D341Med (cell line): ENCODE measurements at places on chromosomes 6 and 20.

GRCh38 chr20:31663838-31664695 is 26.4 kb downstream of the COX4I2 start:
- DNase-seq, result no peak

DNA sequence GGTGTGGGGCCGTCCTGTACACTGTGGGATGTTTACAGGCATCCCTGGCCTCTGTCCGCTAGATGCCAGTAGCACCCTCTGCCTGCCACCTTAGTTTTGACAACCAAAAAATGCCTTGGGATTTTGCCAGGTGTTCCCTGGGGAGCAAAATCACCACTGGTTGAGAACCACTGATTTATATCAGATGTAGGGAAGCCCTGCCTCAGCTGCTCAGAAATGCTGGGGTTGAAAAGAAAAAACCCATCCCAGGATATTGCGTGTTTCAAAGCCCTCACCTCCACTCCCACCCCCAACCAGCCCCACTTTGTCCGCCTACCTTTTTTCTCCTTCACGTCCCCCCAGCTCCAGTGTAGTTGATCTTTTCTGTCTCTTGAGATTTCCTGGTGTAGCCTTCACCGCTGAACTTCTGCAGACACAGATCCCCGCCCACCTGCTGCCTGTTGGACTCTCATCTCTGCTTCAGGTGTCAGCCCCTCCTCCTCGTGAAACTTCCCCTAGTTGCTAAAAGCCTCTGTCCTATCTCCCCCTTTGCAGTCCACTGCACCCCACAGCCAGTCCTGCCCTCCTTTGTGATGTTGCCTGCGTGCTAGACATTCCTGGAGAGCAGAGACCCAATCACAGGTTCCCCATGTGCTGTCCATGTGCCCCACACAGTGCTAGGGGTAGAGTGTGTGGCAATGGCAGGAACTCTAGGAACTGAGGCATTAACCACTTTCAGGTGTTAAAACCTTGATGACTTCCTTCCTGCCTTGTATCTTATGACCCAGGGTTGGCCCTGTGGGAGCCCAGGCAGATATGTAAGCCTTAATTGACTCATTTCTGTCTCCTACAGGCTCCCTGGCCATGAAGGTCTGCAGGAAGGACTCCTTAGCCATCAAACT is 98.9 kb downstream of the TBC1D7 start:
- DNase-seq, result peak; percentile 55

DNA sequence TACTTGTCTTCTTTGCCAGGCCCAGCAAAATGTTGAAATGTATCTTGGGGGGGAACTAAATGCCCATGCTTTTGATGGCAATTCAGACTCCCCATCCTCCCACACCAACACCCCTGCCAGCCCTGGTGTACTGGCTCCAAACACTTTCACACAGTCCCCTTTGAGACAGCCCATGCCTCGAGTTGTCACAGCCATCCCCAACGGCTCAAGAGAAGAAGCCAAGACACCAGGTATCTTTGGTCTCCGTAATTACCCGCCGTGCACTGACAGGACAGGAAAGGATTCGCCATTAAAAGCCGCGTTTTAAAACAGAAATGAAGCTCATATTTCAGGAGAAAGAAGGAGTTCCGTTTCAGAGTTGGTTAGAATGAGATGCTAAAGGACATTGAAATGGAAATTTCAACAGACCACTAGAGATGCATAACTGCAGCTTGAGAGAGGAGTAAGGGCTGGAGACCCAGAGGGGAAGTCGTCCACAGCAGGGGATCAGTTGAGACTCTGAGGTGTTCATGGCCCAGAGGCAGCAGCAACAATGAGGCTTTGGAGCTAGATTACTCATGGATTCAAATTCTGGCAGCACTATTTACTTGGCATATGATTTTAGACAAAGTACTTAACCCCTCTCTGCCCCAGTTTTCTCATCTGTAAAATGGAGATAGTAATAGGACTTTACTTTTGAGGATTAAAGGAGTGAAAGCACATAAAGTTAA is 63.5 kb upstream of the ADGRF1 start:
- no peak for DNase-seq

- DNase-seq, result no peak
These were observed 13.7 kb upstream of the SIRPB1 start for GRCh38 chr20:1633535-1633934.

DNA sequence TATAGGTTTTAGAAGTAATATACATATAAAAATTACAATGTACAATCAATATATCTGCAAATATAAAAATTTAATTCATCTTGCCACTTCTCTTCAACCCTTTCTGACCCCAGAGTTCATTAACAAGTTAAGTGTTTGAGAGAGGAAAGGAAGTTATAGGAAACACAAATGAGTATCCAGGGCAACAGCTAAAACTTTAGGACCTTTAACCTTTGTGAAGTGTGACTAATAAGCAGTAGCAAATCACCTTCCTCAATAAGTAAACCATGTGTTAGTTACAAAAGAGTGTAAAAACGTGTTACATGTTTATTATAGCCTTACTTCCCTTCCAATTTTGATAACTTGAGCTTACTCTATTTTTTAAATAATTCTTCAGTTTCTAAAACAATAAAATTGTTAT is 73.4 kb upstream of the SIM1 start:
- DNase-seq, result no peak

DNA sequence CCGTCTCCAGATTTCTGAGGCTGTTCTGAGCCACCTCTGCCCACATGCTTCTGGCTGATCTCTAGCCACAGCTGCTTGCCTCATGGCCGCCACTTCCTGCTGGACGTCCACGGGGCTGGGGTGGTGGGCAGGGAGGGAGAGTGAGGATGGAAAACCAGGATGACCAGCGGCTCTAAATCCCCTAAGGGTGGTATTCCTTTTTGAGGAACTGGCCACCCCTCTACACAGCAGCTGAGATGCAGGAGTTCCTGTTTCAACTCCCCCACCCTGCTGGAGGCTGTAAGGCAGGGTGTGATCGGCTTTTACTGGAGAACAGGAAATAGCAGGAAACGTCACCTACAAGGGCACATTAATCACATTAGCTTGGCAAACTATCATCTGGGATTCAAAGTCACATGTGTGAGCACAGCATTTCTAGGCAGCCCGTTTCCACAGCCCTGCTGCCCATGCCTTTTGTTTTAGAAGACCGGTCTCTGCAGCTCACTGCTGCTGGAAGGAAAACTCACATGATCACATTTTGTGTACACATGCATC is 181.6 kb upstream of the ECI2 start:
- DNase-seq, result peak; percentile 23

GRCh38 chr6:111157412-111157811 is 70.1 kb downstream of the SLC16A10 start:
- no peak for DNase-seq

DNA sequence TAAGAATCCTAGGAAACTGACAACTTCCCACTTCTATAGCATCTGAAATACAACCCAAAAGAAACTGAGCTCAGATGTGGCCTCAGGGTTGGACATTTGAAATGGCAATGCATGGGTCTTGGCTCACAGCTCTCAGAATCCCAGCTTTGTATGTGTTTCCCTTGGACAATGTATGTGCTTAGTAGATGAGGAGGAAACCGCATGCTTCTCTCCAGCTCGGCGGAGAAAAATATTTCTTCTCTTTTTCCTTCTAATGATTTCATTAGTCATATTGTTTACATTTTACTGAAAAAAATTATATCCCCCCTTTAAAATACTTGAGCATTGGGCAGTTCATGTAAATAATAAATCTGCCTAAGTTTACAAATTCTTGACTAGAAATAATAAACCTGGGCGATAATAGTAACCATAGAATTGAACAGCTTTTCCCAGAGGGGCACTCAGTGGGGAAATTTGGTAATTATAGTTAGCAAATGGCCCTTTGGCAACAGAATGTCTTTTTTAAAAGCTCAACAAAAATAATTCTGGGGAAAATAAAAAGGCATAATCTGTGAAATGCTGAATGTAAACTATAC is 55.3 kb downstream of the PFDN4 start:
- no peak for DNase-seq

DNA sequence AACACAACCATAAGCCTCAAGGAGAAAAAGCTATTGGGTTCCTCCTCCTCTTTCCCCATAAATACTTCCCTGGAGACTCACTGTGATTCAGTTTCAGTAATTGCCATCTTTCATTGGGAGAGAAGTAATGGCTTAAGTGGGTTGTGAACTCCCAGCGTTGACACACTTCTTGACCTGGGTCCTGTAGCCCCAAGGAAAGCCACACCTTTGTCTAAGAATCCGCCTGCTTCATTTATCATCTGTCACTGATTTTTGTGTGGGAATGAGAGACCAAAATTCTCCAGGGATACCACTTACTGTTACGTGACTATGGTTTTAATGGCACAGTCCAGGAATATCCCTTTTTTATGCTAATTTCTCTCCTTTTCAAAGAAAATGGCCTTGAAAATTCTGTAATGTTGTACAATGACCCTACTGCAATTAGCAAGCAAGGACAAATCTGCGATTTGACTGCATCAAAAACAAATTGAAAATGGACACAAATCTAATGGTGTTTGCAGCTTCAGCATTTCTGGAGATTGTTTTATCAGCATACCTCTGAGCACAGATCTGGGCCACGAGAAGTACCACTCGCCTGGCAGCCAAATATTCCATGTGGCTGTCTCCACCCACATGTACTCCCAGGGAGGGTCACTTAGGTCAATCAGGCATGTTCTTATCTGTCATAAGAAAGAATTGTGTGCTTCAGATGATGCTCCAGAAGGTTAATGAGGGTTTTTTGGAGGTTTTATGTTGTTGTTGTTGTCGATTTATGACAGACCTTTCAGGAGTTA is 29.8 kb downstream of the DCBLD1 start:
- DNase-seq, result no peak

DNA sequence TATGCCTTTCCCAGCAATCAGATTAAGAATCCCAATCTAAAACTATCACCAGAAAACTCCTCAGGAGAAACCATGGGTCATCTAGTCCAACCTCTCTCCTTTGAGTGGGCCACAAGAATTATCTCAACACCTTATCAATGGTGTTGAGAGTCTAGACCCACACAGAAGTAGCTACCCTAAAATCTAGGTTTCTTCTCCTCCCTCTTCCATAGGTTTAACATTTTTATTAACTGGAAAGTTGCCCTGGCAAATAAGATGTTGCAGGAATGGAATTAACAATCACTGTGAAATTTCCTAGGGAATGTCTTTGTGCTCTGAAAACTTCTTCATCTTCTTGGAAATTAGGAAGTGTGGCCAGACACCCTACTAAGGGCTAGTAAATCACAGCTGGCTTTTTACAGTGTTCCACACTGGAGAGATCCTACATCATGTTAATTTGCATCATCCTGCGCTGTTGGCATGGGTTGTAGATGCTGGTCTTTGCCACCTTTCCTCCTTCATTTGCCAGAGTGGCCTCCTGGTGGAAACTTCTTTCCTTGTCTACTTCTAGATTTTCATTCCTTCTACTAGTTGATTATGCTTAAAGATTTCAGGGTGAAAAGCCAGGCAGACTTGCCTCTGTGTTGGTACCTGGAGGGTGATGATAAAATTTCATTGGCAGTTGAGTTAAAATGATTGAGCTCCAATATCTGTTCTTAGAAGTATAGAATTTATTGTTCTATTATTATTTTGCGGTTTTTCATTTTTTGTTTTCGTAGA is 2.7 kb downstream of the TNFAIP3 start:
- no peak for DNase-seq

- no peak for DNase-seq
These were observed 33.8 kb upstream of the KIF25 start for GRCh38 chr6:167963589-167964057.

DNA sequence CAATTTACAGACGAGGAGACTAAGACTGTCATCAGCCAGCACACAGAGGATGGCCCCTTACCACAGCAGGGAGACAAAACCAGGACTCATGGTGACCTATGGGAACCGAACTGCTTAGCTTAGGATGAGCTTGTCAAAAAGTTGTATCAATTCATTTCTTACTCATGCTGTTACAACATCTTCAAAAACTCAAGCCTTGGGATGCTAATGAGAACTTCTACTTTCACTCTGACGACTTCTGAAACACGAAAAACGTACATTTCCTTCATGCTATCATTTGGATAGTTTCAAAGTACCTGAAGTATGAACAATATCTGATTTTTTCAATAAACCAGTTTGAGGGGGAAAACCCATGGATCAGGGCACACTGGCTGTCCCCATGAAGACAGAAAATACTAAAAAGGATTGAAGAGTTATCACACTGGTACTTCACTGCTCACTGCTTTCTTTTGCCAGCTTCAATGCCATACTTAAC is 31.9 kb downstream of the HIVEP2 start:
- DNase-seq, result no peak

DNA sequence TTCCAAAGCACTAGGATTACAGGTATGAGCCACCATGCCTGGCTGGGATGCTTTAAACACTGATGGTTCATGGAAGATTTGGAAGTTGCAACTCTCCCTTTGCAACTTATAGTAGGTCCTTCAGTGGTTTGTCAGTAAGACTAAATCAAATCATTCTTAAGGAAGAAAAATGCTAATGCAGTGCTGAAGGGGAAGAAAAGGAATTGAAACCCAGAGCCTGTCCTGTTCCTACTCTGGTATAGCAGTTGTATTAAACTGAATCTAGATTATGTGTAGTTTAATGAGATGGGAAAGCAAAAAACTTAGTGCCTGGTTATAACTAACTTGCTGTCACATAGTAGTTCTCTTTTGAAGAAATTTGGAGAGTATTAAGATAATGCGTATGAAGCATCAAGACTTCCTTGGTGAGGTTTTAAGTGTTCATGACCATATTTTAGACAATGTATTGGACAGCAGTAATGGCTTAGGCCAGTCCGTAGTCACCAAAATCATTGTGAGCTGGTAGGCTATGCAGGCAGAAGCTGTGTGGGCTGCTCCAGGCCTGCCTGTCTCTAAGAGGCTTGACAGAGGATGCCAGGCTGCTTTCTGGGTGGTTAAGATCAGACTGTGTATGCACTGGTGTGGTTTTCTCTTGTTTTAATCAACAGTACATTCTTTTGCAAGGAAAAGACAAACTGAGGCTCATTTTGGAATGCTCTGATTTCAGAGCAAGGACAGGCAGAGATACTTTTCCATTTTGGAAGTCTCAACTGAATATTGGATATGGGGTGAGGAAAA is 14.0 kb downstream of the PAQR8 start:
- no peak for DNase-seq
